ENCODE measurements at places on chromosomes 16 and 17.
A peak's percentile ranks its signal among the peaks of the same experiment; 100 is the strongest.

- no peak for DNase-seq
Observed at GRCh38 chr17:9298776-9299295, 276.8 kb downstream of the STX8 start.

DNA sequence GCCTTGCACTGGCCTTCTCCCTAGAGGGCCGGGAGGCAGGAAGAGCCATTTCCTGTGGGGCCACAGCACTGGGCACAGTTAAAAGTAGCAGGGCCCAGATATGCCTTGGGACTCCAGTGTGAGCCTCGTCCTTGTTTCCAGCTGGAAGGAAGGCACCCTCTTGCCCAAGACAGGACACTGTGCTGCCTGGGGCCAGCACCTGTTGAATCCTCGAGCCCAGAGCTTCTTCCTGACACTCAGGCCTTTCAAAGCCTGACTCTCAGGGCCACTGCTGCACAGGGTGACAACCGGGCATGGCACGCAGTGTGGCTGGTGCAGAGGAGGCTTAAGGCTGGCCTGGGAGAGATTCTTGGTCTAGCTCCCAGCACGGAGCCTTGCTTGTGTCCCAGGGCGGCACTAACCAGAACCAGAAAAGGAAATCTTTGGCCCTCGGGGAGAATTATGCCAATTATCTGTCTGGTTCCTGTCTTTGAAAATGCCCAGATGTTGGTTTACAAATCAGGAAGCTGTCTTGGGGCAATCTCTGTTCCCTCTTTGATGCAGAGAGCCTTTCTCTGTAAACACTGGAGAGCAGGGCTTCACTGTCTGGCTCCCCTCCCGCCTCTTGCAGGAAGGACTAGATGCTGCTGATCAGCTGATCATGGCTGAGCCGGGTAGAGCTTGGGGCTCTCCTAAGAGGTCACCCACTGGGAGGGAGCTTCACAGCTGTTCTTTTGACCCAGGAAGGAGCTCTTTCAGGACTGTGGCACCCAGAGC, 11.1 kb downstream of the LDHD start:
- DNase-seq, result no peak

- DNase-seq, result no peak
Observed at GRCh38 chr17:48910370-48910769, 2.2 kb downstream of the UBE2Z start.

GRCh38 chr16:7086822-7087616, 245.6 kb upstream of the RBFOX1 start:
- DNase-seq, result peak; percentile 1

DNA sequence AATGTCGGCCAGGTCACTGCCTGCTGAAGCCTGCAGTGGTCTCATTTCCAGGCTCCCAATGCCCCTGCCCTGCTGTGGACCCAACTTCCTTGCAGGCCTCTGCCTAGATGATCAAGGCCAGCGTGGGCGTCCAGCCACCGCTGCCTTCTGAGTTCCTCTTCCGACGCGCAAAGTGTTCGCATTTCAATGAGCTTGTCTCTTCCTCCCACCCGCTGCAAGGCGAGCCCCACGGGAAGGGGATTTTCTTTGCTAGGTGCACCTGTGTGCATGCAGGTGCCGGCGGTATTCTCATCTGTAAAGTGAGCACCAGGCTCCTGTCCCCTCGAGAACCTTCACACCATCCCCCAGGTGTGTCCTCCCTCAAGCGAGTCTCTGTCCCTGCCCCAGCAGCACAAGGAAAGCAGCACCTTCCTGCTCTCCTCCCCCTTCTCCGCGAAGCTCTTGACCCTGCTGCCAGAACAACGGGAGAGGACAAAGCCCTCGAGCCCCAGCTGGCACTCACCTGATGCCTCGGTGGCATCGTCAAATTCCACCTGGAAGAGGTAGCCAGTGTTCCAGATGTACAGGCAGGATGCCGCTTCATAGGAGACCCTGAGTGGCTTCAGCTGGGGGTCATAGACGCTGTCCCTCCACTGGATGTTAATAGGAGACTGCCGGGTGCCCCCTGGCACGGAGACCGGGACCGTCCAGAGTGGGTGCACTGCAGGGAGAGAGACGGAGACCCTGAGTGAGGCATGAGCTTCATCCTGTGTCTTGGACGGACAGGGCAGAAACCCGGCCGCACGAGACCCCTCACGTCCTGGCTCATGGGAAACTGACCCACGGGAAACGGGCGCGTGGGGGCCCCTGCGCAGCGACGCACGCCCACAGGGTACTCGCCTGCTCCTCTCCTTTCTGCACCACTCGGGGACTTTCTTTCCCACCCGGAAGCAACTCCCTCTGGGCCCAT, 9.8 kb downstream of the CA5A start:
- no peak for DNase-seq

- DNase-seq, result no peak
Observed at GRCh38 chr17:82235056-82235774, 6.4 kb downstream of the SLC16A3 start.

DNA sequence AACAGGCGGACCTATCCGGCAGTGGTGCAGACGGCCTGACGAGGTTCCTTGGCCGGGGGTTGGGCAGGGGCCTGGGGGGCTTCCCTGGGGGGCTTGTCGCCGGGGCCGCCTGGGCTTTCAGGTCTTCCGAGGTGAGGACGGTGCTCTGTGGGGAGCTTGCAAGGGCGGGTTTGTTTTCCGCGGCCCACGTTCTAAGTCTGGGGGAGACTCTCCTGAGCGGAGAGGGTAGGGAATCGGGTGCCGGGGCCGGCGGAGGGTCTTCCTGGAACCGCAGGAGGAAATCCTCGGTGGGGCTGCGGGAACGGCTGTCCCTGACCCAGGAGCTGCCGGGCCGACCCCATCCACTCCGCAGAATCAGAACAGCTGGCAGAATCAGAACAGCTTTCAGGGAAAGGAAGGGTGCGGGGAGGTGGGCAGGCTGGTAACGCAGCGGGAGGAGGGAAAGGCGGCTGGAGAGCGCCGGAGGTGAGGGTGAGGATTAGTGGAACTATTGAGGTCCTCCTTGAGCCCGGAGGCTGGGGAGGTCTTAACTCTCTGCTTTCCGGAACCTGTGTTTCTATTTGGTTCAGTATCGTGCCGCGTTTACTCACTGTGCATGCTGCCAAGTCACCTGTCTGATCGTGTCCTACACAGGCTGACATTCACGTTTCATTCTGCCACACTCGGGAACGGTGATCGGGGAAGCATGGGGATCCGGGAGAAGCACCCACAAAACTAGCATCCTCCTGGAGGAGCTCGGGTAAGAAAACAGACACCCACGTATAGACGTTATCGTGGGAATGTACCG, 28.9 kb downstream of the CPSF4L start:
- peak; percentile 68 for DNase-seq

DNA sequence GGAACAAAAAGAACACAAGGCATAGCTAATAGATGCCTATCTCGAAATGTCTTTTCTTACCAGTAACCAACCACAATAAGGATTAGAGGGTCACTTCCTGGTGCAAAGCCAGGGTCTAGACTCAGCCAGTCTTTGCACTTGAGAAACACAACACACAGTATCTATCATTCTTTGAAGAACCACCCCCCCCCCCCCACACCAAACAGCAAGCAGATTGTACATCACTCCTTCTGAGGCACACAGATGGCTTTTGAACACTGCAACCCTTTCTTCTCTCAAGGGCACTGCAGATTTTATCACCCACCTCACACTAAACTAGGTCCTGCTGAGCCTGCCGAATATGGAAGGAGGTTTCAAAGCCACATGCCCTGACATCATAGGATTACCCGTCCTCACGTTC, 145.6 kb downstream of the AATF start:
- DNase-seq, result no peak

- no peak for DNase-seq
Observed at GRCh38 chr16:74771656-74772315, 2.8 kb downstream of the FA2H start.

DNA sequence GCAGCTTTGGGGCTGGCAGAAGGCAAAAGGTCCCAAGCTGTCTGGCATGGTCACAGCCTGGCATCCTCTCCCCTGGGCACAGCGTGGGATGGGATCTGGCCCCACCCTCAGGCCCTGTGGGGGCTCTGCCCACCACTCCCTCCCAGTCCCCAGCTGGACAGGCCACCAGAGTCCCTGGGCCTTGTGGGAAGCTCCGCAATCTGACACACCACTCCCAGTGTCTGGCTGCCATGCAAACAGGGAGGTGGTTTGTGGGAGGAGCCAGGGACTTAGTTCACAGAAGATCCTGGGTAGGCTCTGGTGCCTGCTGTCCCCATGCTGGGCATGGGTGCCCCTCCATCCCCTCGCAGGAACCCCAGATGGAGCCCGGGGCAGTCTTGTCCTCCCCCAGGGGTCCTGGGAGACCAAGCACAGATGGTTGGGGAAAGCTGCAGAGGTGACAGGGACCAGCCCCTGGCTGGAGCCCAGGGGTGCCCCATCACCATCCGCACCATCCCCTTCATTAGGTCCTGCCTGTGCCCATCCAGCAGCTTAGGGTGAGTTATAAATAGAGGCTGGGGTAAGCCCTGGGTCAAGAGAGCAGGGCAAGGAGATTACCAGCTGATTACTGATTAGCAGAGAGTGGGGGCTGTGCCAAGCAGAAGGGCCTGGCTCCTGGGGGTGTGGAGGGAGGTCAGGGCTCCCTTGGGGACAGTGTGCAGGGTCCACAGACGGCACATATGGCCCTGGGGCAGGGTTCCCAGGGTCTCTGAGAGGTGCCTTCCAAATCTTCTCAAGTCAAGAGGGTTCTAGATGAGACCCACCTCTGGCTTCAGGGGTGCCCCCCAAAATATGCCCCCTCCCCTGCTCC, 6.2 kb downstream of the FSCN2 start:
- DNase-seq, result no peak

GRCh38 chr17:57255182-57255775, 1.0 kb upstream of the MSI2 start:
- no peak for DNase-seq

GRCh38 chr16:23079675-23080301, 69.5 kb downstream of the USP31 start:
- no peak for DNase-seq
